ENCODE measurements at places on chromosomes 12 and 14.

- DNase-seq = no peak
Observed at GRCh38 chr14:54428527-54428926, 12.6 kb downstream of the CNIH1 start.

- no peak for DNase-seq
Observed at GRCh38 chr14:69539631-69540410, 34.9 kb downstream of the CCDC177 start.

GRCh38 chr12:75820071-75820470, 211.5 kb downstream of the PHLDA1 start:
- DNase-seq = no peak

GRCh38 chr12:76266797-76267196, 81.4 kb downstream of the BBS10 start:
- DNase-seq = no peak

DNA sequence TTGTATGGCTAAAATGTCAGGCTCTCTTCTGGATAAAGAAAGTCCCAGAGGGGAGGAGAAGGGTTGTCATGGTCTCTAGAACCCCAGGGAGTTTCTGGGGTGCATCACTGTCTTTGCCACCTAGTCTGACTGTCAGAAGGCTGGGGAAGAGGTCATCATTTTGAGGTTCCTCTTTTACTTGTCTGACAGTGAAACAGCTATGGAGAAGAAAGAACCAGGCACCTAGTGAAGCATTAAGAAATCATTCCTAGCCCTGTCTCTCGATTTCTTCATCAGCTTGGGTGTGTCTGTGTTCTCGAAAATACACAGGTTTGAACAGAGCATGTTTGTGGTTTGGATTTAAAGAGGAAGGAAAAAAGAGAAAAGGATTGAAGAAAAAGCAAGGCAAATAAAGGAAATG, 158.7 kb upstream of the LRIG3 start:
- no peak for DNase-seq

DNA sequence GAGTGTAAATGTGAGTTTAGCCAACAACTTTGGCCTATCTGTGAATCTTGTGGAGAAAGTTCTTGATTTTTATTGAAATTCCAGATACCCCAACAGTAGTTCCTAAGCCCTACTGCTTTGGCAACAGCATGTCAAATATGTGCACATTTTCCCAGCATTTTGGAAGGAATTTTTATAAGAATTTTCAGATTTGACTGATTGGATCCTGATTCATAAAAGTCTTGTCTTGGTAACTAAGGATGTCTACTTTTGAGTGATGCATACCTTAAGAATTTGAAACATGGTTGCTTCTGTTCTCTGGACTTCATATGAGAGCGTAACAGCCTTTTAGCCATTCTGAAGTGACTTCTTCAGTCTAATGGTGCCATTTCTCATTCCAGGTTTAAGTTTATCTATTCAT, 106.7 kb downstream of the ANO4 start:
- DNase-seq = no peak

DNA sequence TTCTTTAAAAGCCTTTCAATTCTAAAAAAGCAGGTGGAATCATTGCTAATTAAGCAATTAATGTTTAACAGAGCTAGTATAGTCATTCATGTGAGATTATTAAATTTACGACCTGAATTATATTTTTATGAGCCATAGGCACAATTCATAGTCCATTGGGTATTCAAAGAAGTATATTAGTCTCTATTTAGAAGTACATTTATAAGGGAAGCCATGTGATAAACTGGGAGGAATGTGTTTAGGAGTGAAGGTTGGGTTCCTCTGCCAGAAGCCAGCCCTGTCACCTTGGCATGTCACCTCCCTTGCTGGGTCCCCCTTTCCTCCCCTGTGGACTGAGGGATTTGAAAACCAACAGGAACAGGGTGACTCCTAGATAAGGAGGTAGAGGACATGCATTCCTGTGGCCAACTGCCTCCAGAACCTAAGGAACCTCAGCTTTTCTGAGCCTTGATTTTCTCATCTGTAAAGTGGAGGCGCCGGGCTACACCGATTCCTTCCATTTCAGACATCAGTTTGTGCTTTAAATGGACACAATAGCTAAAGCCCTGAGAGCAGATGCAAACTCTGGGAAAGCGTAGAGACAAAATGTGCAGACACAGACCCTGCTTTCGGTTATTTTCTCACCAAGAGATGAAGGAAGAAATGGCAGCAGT, 5.4 kb upstream of the KRT2 start:
- no peak for DNase-seq

- no peak for DNase-seq
Observed at GRCh38 chr12:73277971-73278370, 1005.8 kb downstream of the TRHDE start.

DNA sequence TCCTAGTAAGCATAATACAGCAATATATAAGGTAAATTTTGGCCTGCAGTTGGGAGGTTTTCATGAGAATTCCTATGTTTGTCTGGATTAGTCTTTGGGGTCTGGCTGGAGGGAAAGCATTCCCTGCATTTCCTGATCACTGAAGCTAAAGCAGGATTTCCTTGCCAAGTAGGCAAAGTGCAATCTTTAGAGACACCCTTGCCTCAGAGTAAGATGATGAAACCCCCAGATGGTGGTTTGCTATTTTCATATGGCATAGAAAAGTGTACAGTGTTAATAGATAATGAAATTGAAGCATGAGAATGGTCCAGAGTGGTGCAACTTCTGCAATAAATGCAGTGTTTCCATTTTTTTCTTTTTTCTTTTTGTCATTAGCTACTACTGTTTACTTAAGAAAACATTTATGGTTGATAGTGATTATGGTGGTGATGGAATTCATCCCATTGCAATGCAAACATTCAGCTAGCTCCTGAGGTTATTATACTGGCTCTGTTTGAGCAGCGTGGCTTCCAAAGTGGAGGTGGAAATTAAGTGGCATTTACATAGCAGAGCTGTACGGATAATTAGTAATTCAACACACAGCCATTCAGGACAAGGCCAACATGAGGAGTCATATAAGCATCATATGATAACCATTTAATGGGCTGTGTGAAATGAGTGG, 276.3 kb downstream of the DUSP6 start:
- no peak for DNase-seq

DNA sequence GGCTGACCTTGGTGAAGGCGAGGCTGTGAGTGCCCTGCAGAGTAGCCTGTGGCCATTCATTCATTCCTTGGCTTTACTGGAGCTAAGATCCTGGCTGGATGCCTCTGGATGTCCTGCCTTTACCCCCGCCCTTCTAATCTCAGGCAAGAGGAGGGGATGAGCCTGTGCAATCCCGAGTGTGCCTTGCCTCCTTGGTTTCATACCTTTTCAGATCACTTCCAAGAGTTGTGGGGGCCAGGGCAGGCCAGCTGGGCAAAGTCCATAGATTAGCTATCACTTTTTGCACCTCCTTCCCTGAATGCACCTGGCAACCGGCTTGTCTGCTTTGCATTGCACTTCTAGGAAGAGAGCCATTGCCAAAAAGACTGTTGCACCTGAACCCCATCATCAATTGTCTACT, 1.5 kb downstream of the VRTN start:
- no peak for DNase-seq

DNA sequence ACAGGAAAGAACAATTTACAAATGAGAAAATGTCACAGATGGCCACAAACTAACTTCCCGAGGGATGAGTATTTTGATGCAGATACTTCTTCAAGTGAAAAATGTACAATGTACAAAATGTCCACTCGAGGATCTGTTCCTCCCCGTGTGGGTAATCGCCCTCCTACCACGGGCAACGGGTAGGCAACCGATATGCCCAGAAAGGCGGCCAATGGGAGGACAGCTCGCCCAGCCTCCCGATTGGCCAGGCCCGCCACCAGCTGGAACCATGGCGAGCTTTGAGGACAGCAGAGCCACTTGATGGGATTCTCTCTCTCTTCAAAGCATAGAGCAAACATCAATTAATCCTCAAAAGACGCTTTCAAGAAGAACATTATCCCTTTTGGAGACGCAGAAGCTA, 42.3 kb downstream of the DPF3 start:
- no peak for DNase-seq

GRCh38 chr12:116864371-116865160, 16.7 kb downstream of the HRK start:
- DNase-seq = no peak

DNA sequence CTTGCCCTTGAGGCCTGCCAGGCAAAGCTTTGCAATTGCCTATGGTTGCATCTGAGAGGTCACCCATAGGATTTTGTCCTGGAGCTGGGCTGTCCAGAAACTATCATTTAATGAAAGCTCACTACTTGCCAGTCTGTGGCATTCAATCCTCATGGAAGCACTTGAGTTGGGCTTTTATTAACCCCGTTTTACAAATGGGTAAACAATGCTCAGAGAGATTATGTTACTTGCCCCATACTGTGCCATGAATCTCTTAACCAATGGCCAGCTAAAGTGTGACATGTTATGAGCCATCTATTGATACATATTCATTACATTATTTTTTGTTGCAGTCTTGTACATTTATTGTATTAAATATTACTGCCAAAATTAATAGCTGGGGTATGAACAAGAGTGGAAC, 35.9 kb downstream of the PDZRN4 start:
- no peak for DNase-seq

- DNase-seq = no peak
Observed at GRCh38 chr12:131147894-131148293, 194.2 kb downstream of the ADGRD1 start.

- DNase-seq = no peak
Observed at GRCh38 chr14:96614481-96614881, 112.3 kb downstream of the PAPOLA start.

- DNase-seq = no peak
Observed at GRCh38 chr12:91785655-91786498, 359.8 kb downstream of the BTG1 start.

GRCh38 chr14:101624536-101624935, 63.2 kb downstream of the DIO3 start:
- no peak for DNase-seq

- DNase-seq = no peak
Observed at GRCh38 chr14:94748667-94749347, 21.1 kb downstream of the GSC start.

DNA sequence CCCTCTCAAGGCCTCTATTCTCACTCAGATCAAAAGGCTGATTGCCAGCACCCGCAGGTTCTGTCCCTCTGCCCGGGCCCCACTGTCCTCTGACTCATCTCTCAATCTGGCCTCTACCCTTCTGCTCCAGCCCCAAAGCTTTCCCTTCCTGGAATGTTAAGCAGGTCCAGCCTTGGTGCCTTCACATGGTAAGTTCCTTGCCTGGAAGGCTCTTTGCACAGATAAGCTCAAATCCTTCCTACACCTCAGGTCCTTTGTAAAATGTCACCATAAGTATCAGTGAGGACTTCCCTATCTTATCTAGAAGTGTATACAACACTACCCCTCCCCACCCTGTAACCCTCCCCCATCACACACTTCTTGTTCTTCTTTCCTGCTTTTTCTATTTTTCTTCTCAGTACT, 22.2 kb downstream of the LPCAT3 start:
- DNase-seq = no peak

GRCh38 chr12:42362647-42363260, 36.8 kb downstream of the PPHLN1 start:
- DNase-seq = no peak
